ENCODE measurements at places on chromosomes 7 and 10.
A peak's percentile ranks its signal among the peaks of the same experiment; 100 is the strongest.

DNA sequence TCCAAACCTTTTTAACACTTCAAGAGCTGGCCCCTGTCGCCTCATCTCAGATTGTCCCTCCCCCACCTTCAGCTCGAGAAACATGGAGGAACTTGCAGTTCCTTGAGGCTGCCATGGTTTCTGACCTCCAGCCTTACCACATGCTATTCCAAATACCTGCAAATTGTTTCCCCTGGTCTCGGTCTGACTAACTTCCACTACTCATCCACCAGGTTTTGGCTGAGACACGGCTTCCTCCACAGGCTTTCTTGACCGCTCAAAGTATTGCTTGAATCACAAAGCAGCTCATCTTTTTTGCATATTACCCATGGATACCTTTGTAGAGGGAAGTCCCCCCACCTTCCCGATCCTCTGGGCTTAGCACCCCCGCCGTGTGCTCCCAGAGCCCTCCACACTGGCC is 5.2 kb upstream of the SAMD8 start:
- DNase-seq: no peak

DNA sequence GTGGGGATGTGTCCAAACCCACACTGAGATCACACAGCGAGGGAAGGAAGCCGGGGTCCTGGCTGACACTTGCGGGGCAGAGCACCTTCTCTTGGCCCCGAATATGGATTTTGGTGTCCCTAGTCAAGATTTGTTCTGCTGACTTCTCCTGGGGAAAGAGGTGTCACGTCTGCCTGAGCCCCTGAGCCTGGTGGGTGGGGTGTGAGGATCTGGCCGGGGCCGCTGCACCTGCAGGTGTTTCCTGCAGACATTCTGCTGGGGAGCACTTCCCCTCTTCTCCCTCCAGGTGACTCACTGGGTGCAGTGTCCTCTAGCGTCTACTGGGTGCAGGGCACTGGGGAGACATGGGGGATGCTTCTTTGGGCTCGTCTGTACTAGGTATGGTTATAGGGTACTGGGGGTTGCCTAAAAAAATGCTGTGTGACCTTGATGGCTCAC is 99.2 kb downstream of the GRK5 start:
- no peak for DNase-seq

GRCh38 chr10:69641261-69641980 is 11.4 kb downstream of the FAM241B start:
- peak; percentile 71 for DNase-seq

- DNase-seq: no peak
Measured at GRCh38 chr10:100186253-100187212, 704 bp upstream of the ERLIN1 start.

DNA sequence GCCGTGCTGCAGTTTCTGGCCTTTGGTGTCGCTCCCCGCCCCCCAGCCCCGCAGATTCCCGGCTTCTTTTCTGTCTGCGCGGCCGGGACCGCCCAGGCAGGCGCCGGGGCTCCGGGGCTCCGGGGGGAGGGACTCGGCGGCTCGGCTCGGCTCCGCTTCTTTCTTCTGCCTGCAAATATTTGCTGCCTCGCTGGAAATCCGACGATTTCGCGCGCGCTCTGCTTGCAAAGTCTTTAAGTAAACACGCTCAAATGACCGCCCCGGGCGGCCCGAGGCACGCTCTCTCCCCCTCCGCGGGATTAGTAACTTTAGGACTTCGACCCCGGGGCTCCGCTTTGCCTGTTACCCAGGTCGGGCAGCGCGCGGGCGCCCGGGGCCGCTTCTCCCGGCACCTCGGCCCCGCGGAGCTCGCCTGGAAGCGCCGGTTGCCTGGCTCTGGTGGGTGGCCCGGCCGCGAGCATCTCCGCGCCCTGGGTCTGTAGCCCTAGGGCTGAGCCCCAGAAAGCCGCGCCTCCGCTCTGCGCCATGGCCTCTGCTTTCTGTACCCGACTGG is 3.9 kb upstream of the GATA3 start:
- DNase-seq: no peak

DNA sequence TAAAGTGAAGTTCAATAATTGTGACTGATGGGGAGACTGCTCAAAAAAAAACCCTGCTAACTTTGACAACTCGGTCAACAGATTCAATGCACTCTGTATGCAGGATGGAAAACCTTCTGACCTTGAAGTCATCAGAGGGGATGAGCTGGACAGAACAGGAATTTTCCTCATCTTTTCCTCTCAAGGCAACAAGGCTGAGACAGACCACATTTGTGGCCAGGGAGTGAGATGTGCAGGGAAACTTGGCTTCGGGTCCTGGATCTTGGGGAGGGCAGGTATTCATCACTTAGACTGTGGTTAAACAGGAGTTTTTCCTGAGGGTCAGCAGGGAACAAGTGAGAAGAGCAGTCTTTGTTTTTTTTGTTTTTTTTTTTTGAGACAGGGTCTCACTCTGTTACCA is 100.6 kb downstream of the BAMBI start:
- no peak for DNase-seq

DNA sequence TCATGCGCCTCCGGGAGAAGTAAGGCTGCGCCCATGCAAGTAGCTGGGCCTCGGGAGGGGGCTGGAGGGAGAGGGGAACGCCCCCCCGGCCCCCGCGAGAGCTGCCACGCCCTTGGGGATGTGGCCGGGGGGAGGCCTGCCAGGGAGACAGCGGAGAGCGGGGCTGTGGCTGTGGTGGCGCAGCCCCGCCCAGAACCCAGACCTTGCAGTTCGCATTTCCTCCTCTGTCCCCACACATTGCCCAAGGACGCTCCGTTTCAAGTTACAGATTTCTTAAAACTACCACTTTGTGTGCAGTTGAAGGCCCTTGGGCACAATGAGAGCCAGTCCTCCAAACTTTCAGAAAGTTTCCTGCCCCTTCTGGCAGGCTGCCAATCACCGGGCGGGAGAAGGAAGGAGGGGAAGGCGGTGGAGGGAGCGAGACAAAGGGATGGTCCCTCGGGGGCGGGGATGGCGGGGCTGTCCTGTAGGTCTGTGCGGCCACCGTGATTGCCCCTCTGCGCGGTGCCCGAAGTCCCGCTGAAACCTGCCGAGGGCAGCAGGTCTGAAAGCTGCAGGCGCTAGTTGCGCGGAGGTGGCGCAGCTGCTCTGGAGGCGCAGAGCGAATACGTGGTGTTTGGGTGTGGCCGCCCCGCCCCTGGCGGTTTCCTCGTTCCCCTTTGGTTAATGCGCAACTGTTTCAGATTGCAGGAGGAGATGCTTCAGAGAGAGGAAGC is 2.1 kb downstream of the VIM start:
- DNase-seq: peak; percentile 94

- no peak for DNase-seq
Measured at GRCh38 chr7:114416129-114416990, 1.7 kb downstream of the FOXP2 start.

DNA sequence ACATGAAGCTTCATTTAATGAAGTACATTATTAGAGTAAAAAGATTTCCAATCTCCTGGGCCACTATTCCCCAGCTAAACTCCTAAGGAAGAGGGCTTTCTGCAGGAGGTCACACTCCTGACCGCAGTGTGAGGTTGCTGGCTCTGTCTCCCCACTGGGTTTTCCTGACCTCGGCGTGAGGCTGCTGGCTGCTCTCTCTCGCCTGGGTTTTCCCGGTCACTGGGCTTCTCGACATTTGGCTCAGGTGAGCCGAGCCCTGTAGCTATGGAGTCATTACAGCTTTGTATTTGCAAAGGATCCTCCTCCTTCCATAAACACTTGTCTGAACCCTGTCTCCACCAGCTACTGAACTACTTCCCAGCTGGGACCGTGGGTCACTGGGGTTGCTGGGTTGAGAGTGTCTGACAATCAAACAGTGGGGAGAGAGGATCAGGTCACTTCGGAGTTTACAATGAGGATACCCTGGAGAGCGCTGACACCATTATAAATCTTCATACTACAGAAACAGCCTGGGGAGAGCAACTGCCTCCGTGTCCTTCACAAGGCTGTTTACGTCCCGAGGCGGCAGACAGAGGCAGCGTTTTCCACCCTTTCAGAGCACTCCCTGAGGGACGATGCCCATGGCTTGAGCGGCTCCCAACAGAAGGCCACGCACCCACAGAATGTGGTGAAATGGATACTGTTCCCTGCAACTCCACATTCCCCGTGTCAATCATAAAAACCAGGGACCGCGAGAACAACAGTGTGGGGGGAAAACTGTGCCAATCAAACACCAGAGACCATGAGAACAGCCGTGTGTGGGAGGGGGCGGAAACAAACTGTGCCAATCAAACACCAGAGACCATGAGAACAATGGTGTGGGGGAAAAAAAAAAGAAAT is 226.2 kb downstream of the ZMYND11 start:
- no peak for DNase-seq

- no peak for DNase-seq
Measured at GRCh38 chr7:6575281-6576023, 1.8 kb upstream of the ZDHHC4 start.

DNA sequence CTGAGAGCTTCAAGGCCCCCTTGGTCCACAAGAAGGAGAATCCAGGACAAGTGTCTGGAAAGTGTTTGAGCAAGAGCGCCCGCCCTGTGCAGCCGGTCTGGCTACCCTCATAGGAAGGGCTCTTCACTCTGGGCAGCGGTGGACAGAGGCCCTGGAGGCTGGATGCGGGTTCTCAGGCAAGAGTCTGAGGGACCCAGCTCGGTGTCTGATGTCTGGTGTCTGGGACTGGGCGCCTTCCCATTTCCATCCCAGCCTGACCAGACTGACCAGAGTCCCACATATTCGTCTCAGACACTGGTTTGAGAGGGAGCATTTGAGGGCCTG is 59.8 kb downstream of the HK1 start:
- no peak for DNase-seq

DNA sequence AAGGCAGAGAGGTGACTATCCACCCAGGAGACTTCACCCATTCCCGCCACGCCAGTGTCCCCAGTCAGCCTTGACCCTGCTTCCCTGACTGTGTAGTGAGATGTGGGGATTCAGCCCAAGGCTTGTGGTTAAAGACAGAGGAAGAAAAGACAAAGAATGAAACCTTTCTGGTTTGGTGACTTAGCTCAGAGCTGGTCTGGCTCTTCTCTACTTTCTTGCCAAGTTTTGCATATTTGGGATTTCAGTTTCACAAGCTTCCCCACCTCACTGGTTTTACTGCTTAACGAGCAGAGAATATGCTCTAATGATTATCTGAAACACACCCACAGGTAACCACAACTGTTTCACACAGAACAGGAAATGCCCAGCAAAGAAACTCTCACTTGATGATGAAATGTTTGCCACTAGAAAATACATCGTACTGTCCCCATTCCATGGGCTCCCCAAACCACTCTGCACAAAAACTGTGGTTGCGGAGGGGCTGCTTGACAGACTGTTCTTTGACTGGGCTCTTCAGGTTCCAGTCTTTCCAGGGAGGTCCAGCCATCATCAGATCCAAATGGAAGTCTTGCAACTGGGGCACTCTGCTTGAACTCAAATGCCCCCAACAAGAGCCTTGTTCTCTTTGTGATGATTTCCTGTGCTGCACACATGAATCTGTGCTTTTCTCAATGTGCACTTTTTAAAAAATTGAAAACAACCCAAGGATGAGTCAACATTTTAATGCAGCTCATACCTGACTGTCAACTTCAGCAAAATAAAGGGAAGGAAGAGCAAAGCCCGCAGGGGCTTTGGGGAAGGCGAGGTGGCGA is 95.5 kb downstream of the CTBP2 start:
- DNase-seq: no peak

DNA sequence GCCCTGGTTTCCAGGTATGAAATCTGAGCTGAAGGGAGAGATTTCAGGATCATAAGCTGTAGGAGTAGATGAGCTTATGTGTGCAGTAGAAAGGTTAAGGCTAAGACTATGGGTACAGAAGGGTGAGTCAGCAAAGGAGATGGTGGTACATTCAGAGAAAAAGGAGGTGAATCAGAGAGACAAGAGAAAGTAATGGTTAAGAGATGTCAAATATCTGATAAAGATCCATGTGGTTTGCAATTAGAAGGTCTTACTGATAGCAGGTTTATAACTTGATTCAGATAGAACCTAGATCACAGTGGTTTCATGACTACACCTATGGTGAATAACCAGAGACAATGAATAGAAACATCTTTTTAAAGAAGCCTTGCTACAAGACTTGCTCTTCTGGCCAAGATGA is 4.5 kb upstream of the NPY start:
- DNase-seq: no peak

DNA sequence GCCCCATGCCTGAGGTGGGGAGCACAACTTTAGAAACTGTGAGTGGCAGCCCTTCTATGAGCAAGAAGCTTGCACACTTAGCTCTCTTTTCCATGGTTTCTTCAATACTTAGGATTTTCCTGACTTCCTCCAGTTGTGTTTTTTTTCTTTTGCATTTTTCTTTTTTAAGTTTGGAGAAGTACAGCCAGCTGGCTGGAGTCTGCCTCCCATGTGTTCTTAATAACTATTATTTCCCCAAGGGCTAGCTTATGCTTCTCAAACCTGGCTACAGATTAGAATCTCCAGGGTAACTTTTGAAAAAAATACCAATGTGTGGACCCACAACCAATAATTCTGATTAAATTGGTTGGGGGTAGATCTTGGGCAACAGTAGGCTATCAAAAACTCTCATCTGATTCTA is 37.4 kb upstream of the MEOX2 start:
- no peak for DNase-seq

DNA sequence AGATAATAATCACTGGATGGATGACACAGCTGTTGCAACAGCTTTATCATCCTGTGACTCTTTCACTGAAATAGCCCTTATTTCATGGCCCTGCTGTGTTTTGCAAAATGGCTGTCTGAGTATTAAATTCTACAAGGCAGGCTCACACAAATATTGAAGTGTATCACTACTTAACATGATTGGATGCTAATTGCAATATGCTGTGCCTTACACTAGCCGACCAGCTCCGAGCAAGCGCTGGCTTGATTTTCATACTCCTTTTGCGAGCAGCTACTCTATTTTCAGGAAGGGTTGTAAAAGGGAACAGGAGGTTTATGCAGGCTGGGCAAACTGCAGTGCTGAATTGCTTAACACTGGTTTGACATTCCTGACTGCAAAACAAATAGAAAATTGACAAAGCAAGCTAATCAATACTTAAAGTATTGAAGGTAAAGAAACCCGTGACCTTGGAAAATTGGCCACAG is 121.6 kb downstream of the CACNB2 start:
- DNase-seq: no peak

DNA sequence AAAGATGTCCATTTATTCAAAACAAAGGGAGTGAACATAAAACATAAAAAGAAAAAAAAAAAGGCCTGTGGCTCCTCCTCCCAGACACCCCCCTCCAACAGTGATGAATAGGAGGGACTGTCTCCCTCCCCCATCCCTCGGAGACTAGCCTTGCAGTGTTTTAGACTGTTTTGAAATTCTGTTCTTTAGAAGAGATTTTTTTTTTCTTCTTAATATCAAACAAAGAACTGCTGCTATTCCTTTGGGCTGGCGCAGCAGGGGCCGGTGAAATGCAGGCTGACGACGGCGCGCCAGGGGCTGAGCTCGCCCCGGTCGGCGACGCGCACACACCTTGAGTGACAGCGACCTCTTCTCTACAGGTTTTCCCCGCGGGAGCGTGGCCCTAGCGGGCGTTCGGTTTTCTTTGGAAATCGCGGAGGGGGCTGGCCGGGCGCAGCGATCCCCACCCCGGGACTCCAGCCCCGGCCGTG is at the start of gene LANCL2:
Gene LANCL2, plus strand, starts transcription at position 133 of the 470 bp plus-strand sequence. CDS start 689 bp downstream, outside the sequence.
- DNase-seq: no peak

DNA sequence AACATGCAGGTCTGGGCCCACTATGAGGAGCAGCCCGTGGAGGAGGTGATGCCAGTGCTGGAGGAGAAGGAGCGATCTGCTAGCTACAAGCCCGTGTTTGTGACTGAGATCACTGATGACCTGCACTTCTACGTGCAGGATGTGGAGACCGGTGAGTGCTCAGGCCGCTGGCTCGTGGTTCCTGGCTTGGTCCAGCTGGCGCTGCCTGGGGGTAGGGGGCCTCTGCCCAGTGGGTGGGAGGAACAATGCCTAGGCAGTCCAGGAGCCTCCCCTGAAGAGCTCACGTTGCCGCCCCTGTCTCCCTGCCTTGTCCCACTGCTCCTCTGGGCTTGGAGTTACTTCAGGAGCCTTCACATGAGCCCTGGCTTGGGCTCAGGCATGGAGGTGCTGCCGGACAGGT is 50.1 kb upstream of the LRRC4 start:
- no peak for DNase-seq

Data from chondrocyte (in vitro differentiated cells).